ENCODE measurements at places on chromosomes 2 and 18.

DNA sequence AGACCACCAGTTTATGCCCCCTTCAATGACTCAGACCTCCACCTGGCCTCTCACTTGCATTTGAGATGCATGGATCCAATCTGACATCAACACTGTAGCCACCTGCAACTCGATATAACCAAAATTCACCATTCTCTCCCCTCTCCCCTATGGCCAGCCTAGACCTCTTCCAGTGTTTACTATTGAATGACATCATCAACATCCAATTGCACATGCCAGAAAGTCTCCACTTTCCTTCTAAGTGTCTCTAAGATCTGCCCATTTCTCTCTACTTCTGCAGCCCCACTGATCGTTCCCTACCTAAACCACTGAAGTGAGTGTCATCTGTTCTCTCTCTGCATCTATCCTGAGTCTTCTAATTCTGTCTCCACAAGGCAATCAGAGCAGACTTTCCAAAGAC, 151.3 kb upstream of the APCDD1 start:
- no peak for DNase-seq

DNA sequence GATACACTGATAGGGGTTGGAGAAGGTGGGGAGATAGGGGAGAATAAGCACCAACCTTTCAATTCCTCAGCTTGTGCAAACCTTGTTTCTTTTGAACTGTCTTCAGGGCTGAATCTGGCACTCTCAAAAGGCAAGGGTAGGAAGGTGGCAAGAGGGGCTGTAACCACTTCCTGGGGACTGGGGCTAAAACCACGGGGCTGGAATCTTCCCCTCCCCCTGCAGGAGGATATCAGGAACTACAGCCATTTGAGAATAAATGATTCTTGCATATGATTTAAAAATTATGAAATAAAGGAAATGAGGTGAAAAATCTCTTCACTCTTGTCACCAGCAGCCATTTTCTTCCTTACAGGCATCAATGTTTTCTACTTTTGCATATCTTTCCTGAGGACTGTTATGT, 50.8 kb downstream of the ATOH8 start:
- no peak for DNase-seq

- no peak for DNase-seq
These were observed 276.2 kb downstream of the CELF4 start for GRCh38 chr18:37289423-37289822.

- DNase-seq, result no peak
These were observed 54.2 kb downstream of the PDE1A start for GRCh38 chr2:182372661-182373060.

DNA sequence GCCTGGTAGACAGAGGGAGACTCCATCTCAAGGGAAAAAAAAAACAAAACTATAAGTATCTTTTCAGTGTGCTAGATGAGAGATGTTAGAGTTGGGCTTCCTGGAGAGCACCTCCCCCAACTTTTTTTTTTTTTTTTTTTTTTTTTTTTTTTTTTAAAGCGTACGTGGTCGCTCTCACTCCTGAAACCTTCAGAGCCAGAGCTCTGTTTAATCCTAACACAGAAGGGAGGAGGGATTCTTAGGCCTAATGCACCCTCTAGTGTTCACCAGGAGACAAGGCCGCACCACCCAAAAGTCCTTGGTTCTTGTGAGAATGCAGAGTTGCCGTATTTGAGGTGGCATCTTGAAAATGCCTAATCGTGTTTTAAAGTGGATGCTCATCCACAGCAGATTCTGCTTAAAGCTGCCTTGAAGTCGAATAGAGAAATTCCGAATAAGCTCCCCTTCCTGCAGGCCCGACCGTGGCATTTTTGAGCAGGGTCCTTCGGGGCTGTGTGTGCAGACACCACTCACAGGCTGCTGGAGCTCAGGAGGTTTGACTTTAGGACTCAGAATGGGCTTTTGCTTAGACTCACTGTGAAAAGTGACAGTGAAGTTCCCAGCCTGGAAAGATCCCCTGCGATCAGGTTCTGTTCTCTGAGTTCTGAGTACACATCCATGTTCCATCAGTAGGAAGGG, 252.6 kb downstream of the AGAP1 start:
- no peak for DNase-seq

- DNase-seq, result no peak
These were observed 292.1 kb downstream of the SLC4A3 start for GRCh38 chr2:219919506-219919905.

- no peak for DNase-seq
These were observed 3.0 kb downstream of the HNRNPLL start for GRCh38 chr2:38599706-38600105.

DNA sequence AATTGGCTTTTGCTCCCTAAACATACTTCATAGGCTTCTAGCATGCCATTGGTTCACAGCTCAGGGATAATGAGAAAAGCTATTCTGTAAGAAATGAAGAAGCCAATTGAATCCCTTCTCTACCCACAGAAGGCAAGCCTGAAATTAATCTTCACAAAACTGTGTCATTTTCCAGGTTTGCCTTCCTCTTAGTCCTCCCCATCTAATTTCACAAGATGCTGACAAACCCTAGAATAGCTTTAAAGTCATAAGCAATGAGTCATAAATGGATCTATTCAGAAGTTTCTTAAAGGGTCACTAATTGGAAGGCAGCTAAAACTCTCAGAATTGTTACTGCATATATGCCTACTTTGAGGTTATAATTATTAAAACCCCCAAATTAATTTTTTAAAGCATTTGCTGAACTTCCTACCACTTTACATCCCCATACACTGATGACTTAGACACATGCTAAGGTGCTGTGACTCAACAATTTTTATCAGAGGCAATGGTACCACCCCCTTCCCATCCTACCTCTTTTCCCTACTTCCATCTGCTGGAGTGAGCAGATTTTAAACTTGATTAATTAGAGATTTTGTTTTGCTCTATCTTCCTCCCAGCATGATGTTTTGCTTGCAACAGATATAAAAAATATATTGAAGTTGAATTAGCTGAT, 51.3 kb upstream of the NABP1 start:
- DNase-seq, result no peak

GRCh38 chr2:140200307-140200706, 1420.1 kb upstream of the NXPH2 start:
- DNase-seq, result no peak

DNA sequence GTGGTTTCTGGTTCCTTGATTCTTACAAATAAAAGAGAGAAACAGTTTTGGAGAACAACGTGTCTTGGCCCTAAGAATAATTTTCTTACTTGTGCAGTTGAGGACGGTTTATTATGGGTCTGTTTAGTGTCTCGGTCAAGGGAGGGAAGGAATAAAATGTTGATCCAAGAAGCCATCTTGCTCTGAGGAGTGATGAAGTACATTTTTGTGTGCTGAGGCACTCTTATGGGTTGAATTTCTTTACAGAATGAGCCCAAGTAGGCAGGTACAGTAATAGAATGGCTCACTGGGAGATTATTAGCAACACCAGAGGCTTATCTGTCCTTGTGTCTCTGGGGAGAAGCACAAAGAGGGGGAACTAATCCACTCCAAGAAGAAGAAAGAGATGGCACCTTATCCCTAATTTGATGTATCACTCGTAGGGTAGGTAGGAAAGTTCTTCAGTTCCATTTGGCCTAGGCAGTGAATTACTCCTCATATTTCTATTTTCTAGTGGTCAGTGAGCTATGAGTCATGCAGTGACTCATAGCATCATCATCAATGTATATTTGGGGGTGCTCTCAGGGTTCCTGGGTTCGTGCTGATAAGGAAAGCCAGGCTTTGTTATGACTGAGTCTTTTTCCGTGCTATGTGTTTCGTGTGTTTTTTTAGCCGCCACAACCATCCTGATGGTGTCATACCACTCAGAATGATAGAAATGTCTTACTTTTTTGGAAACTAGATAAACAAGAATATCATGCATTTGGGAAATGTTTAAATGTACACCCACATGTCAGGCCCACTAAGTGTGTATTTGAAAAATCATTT, 250.1 kb upstream of the CTAGE1 start:
- no peak for DNase-seq

DNA sequence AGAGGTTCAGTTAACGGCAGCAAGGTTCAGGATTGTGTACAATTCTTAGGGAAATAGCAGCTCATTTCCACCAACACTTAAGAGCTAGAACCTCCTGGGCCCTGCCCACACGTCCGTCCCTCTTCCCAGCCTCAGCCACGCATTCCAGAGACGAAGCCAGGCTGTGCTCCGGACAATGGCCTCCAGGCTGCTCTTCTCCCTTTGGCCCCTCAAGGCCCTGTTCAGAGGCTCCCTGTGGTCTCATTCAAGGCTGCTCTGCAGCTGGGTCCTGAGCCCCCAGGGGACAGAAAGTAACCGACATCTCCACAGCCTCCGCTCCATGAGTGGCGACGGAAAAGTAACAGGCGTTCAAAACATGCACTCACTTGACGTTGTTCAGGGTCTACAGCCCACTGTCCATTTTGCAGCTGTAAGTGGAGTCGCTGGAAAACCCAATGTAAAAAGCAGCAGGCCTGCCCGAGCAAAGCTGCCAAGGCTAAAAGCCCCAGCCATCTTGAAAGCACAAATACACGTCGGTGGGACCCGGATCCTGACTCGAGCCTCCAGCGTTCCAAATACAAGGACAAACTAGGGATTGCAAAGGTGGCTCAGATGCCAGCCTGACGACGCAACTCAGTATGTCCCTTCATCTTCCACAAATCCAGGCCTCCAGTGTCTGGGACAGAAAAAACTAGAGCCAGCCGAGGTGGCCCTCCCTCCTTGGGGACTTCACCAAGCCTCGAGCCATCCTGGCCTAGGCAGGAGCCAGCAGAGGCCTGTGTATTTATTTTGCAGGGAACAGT, 76.9 kb downstream of the NDUFA10 start:
- DNase-seq, result no peak

DNA sequence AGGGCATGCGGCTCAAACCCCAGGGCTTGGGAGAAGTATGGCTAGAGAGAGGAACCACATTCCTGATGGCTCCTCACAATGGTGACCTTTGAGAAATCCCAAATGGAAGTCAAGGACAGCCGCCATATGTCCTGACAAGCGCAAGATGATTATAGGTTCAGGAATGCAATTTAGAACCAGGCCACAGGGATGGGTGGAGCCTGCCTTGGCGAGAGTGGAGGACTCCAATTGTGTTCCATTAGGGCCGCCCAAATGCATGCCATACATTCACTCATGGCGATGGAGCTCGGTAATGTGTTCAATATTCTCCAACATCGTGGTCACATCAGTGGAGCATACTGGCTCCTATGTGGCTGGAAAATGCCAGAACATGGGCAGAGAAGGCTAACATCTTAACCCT, 662.9 kb upstream of the ID2 start:
- DNase-seq, result no peak

- DNase-seq, result no peak
These were observed 80.5 kb downstream of the FASTKD2 start for GRCh38 chr2:206845877-206846276.

- DNase-seq, result no peak
These were observed 13.9 kb upstream of the HTR2B start for GRCh38 chr2:231138699-231139098.

GRCh38 chr2:237327175-237327950, 86.6 kb downstream of the COL6A3 start:
- DNase-seq, result no peak

DNA sequence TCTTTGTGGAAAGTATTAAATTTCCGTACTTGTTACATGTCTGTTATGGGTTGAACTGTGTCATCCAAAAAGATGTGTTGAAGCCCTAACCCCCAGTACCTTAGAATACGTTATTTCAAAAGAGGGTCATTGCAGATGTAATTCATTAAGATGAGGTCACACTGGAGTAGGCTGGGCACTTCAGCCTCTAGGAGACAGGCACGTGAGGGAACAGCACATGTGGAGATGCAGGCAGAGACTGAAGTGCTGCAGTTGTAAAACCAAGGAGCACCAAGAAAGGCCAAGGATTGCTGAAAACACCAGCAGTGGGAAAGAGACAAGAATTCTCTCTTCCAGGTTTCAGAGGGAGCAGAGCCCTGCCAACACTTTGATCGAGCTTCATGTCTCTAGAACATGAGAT, 4.6 kb upstream of the RHBDD1 start:
- DNase-seq, result no peak

DNA sequence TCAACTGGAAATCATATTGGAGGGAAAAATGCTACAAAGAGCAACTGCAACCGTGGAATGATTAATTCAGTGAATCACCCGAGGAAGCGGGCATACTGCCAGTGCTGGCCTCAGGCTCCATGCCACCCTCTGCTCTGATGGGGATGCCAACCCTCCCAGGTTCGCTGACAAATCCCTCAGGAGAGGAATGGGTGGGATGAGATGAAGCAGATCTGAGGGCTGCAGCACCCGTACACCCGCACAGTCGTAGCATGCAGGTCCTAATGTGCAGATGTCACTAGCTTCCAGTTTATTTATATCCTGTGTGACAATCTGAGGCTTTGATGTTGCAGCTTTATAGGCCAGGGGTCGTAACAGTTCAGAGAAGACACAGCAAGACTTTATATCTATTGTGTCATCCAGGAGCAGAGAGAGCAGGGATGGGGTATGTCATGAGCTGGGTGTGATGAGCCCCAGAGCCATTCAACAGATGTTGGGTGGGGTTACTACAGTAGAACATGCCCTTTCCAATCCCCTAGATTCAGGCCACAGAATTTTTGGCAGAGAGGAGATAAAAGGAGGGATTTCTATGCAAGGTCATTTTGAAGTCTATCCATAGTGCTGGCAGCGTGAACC, 44.6 kb downstream of the DPP4 start:
- DNase-seq, result no peak

DNA sequence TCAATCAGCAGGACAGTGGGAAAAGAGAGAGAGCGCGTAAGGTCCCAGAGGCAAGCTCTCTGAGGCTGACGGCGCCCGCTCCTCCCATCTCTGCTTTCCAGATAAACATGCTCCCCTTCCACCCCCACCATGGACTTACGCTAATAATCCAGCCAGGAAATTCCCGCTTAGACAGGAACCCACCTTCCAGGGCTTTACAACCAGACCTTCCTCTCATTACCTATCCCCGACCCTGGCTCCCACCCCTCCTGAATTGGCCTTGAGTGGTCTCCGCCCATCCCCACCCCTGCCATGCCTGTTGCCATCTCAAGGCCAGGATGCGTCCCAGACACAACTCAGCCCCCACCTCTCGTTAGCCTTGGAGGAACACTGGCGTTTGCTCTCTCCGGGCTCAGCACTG, 131.1 kb downstream of the SMAD2 start:
- DNase-seq, result no peak

GRCh38 chr2:166762746-166763145, 125.5 kb upstream of the XIRP2 start:
- no peak for DNase-seq

Data from H1 (cell line).